ENCODE measurements at places on chromosomes 12 and 14.
A peak's percentile ranks its signal among the peaks of the same experiment; 100 is the strongest.

DNA sequence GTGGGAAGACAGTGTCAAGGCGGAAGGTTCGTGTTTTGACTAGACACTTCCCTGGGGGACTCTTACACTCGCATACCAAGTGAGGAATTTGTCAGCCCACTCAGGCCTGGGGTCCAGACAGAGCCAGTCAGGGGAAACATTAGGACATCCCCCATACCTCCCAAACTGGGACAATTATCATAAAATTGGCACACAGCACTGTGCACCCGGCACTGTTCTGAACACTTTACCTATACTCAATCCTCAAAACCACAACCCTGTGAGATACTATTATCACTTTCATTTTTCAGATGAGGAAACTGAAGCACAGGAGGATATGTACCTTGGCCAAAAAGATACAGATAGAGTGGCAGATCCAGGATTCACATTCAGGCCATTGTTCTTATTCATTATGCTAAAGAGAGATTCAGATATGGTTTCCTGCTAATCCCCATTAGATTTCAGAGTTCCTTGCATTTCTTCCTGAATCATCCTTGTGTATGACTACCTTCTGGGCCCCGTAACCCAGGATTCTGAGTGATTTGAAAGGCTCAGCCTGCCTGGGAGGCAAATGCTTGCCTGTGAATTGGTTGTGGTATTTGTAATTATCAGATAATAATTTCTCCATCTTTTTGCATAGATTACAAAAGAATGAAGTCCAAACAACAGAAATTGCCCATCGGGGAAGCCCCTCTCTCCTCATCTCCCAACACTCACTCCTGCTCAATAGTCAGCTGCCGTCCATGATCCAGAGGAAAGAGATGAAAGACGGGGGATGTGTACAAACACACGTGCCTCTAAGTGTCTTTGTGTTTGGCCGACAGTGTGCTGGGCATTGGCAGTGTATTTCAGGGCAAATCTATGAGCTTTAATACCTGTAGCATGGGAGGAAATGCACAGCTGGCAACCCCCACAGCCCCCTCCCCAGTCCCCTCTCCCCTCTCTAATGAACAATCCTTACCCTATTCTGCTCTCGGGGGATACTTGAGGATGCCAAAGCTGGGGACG, 4.6 kb downstream of the TAC3 start:
- no peak for DNase-seq

GRCh38 chr12:109863847-109864712, 16.3 kb downstream of the GLTP start:
- no peak for DNase-seq

DNA sequence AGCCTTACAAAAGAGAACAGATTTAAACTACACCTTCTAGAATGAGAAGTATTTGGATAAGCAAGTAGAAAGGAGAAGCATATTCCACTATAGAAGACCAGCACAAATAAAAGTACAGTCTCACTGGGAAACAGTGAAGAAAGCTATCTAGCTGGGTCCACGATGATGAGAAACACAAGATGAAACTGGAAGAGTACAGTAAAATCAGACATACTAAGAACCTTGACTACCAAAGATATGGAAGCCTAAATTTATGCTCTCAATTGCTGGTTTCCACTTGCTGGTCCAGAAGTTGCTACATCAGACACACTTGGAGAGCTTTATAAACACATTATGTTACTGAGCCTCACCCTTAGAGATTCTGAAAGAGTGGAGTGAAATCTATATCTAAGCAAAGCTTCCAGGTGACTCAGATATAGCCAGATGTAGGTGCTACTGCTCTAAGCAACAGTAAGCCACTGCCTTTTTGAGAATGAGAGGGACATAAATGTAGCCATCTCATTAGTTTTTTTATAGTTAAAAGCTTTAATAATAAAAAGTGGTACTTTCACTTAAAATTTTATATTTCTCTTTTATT, 96.3 kb upstream of the BBS10 start:
- no peak for DNase-seq

DNA sequence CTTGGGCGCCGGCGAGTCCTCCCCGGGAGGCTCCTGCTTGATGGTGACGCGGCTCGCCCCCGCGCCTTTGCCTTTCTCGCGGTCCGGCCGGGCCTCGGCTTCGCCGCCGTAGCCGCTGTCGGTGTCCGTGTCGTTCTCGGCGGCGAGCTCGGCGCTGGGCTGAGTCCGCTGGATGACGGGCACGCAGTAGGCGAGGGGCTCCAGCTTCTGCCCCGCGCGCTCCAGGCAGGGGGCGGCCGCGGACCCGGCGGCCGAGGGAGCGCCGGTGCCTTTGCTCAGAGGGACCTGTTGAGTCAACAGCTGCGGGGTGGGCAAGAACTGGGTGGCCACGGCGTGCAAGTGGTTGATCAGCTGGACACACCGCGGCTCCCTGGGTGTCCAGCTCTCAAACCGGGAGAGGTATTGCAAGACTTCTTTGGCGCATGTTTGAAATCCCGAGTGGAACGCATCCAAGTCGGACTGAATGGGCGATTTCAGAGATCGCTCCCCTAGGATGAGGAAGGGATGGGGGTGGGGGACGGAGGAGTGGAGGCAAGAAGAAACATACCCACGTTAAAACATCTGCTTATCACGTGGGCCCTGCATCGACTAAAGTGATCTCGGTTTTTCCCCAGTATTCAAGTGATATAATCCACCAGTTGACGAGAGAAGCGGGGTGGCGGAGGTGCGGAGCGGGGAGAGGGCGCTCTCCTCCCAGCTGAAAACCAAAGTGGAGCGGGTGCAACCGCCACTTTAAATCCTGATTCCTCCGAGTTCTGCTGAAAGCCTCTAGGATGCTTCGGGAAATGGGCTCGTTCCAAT, 2.0 kb downstream of the BHLHE41 start:
- DNase-seq, result peak; percentile 83

- DNase-seq, result no peak
Observed at GRCh38 chr14:49303946-49304516, 282.1 kb downstream of the RPS29 start.

GRCh38 chr14:38791862-38792261, 311.2 kb downstream of the SEC23A start:
- no peak for DNase-seq

- DNase-seq, result no peak
Observed at GRCh38 chr12:60148831-60149230, 553.0 kb downstream of the SLC16A7 start.

DNA sequence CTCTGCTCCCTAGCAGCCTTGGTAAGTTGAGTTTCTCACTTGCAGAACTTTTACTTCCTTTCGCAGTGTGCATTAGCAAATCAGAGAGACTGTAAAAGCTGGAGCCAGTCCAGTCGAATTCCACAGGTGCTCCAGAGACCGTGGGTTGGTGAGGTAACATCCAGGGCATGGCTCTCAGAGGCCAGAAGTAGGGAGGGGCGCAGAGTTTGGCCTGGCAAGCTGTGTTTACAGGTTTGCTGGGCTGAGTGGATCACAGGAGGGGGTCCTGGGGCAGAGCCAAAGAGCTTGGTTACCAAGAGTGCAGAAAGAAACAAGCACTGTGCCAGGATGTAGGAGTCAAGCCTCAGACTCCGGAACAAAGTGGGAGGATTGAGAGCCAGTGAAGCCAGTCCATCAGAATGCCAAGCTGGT, 10.2 kb upstream of the BHLHE41 start:
- DNase-seq, result no peak

DNA sequence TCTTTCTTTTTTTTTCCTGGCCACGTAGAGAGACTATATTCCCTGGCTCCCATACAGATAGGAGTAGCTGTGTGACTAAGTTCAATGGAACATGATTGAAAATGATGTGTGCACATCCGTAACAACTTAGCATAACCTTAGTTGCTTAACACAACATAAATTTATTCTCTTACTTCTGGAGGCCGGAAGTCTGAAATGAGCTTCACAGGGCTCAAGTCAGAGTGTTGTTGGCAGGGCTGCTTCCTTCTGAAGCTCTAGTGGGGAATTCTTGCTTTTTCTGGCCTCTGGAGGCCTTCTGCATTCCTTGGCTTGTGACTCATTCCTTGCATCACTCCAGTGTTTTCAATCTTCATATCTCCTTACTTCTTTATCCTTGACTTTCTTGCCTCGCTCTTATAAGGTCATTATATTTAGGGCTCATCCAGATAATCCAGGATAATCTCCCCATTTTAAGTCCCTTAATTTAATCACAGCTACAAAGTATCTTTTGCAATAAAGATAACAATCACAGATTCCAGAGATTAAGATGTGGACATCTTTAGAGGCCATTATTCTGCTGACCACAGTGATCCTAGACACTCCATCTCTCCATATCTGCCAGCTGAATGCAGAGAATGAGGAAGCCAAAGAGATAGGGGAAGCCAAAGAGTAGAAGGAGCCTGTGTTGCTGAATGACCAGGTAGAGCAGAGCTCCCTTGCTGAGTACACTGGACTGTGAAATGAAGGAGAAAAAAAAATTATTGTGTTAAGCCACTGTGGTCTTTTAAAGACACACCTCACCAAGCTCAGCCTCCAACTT, 21.0 kb upstream of the SNX6 start:
- peak; percentile 57 for DNase-seq

DNA sequence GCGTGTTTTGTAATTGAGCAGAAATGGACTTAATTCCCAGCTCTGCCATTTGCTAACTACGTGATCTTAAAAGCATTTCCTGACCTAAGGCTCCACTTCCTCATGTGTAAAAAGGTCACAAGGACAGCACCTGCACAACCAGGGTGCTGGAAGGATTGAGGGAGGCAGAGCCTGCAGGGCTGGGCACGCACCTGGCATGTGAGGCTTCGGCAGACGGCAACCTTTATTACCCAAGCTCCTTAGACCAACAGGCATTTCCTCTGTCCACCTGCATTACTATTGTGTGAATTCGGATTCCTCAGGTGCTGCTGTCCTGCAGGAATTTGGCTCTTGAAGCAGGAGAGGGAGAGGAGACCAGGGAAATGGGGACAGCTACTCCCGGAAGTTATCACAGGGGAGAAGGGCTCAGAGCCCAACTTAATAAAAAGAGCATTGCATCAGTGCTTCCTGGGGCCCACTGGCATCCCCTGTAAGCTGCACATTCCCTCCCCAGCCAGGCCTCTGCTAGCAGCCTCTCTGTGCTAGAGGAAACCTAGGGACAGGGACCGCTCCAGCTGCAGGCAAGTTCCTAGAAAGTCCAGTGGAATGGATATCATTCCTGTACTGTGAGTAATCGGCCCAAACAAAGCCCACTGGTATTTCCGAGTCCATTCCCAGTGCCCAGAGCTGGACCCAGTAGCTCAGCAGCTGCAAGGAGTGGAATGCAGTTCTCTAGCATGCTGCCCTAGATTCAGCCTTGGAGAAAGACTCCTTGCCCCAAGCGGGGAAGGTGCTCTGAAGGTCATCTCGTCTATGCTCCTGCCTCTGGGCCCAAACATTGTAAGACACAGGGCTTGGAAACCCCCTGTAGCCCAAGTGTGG, 157.1 kb upstream of the CCND2 start:
- no peak for DNase-seq

GRCh38 chr12:102948941-102949352, 8.5 kb upstream of the ASCL1 start:
- DNase-seq, result no peak

DNA sequence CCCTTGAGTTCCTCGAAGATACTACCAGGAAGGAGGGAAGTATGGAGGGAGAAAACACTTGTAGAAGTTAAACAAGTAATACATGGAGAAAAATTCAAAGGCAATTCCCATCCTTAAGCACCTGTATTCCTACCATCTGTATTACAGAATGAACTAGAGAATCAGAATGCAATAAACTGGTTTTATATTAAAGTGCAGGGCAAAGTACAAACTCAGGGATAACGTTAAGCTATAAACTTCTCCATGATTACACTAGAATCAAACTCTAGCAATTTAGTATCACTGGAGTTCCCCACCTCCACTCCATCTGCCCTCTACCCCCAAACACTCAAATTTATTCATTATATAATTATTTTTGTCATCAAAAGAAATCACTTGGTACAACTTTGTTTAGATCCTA, 13.1 kb downstream of the PAWR start:
- DNase-seq, result no peak

DNA sequence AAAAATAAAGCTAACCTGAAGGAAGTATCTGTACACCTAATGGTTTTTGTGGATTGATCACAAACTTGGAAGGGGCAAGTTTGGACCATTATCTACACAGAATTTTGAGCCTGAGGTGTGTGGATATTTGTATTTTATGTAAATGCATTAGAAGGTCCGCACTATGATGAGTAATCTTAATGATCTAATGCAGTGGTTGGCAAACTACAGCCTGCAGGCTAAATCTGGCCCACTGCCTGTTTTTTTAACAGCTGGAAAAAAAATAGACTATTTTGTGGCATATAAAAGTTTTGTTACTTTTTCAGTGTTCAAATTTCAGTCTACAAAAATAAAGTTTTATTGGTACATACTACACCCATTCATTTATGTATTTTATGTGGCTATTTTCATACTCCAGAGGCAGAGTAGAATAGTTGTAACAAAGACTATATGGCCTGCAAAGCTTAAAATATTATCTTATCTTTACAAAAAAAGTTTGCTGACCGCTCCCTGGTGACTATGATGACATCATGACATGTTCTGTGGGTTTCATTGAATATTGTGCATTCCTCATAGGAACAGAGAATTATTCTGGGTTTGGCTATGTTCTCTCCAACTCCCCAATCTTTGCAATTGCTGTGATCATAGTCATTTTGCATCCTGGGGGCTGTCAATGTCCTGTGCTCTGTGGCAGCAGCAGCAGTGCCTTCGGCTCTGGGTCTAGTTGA, 962.6 kb upstream of the FBXO33 start:
- no peak for DNase-seq

GRCh38 chr14:61147831-61148549, 133.1 kb downstream of the TMEM30B start:
- no peak for DNase-seq

GRCh38 chr14:31124197-31124596, 83.4 kb downstream of the HECTD1 start:
- DNase-seq, result no peak

DNA sequence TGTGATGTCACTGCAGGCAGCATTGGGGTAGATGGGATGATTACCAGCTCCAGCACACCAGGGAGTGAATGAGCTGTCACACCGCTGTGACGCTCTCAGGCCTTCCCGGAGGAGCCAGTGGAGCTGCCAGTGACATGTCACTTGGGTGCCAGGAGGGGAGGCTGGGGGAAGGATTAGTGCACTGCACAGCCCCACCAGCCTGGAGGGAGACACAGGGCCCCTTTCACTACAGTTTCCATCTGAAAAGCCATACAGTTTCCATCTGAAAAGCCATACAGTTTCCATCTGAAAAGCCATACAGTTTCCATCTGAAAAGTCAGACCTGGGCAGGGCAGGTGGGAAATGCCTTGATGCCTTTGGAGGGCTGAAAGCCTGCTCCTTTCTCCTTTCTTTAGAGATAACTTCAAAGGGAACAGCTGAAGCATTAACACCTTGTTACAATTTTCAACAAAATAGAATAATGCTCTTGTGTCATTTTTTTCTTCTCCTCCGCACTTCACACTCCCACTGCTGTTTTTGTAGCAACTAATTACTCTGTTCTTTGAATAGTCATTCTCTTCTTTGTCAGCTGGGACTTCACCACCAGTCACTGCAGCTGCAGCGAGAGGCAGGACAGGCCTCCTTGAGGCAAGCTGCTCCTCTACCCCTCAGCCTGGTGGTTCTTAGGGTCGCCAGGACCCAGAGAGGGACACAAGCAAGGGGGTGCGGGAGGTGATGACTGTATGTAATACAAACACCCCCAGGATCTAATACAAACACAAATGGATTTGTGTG, 256.9 kb upstream of the RGS6 start:
- DNase-seq, result no peak
